Esophagus muscularis mucosa (tissue), 4 donors: ENCODE measurements at places on chromosomes 12 and 14. TPM values are rescaled to one million over a fixed set of nuclear protein-coding genes. Genes with fewer than 3 reads are reported as not detected.
A peak's percentile ranks its signal among the peaks of the same experiment; 100 is the strongest.

GRCh38 chr12:754851-755562 lies 2.6 kb downstream of the WNK1 start:
- no peak for DNase-seq

- no peak for DNase-seq
Measured at GRCh38 chr12:130972586-130972950, 18.9 kb downstream of the ADGRD1 start.

GRCh38 chr12:66199831-66200509 lies 11.0 kb downstream of the IRAK3 start:
- no peak for DNase-seq

- DNase-seq = no peak
Measured at GRCh38 chr14:75273272-75274049, 5.2 kb upstream of the FOS start.

DNA sequence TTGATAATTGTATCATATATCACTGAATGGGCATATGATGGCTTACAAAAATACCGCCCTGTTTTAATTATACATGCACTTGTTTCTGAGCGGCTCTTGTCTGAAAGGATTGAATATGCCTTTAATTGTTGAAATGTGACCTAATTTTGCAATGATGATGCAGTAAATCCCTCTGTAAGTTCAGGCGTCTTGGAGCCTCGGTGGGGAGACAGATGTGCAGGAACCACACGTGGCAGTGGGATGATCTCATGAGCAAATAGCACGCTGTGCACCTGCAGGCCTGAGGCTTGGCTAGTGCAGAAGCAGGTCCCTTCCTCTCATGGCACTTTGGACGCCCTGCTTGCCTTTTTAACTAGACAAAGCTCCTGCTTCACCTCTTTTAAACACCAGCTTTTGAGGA lies 49.3 kb upstream of the ASPG start:
- DNase-seq = no peak

DNA sequence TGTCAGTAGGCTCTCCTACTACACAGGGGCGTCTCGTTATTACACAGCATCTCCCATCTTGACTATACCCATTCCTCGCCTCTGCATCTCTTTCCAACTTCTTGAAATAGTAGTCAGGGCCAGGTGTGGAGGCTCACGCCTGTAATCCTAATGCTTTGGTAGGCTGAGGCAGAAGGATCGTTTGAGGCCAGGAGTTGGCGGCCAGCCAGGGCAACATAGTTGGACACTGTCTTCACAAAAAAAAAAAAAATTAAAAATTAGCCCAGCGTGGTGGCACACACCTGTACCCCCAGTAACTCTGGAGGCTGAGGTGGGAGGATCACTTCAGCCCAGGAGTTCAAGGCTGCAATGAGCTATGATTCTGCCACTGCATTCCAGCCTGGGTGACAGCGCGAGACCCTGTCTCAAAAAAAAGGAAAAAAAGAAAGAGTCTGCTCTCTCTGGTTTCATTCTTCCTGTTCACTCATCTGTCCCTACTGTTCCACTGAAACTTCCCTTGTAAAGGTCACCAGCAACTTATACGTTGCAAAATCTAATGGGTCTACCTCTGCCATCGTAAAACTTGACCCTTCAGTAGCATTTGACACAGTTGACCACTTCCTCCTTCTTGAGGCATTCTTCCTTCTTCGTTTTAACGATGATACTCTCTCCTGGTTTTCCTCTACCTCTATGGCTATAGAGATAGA lies 41.0 kb upstream of the PTGR2 start:
- DNase-seq = no peak

- no peak for DNase-seq
Measured at GRCh38 chr12:68159681-68160304, at the start of gene IFNG. TSS of gene IFNG (minus strand) at chr12:68159740. CDS start at chr12:68159615, 125 bp downstream.

- no peak for DNase-seq
Measured at GRCh38 chr12:19707948-19708409, 268.7 kb downstream of the AEBP2 start.

GRCh38 chr14:76868454-76869170 lies 42.4 kb downstream of the LRRC74A start:
- no peak for DNase-seq

GRCh38 chr12:16590645-16591044 lies 15.3 kb downstream of the LMO3 start:
- no peak for DNase-seq

DNA sequence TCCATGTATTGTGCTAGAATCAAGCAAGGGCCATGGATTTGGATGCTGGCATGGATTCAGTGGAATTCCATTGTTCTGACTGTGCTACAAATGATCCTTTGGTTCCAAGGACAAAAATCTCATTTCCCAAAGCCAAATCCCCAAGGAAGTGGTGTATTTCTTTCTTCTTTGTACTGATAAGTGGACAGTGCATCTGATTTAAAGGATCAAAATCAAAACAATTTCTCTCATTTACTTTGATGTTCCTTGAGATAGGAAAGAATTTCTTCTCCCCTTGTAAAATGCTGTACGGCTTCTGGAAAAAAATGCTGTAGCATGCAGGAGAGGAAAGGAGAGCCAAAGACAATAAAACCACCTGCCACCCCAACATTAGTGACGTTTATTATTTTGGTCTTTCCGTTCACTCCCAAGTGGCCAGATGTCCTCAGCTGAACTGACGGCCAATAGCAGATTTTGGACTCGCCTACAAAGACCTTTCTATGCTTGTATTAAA lies 185.7 kb downstream of the PRKD1 start:
- no peak for DNase-seq

DNA sequence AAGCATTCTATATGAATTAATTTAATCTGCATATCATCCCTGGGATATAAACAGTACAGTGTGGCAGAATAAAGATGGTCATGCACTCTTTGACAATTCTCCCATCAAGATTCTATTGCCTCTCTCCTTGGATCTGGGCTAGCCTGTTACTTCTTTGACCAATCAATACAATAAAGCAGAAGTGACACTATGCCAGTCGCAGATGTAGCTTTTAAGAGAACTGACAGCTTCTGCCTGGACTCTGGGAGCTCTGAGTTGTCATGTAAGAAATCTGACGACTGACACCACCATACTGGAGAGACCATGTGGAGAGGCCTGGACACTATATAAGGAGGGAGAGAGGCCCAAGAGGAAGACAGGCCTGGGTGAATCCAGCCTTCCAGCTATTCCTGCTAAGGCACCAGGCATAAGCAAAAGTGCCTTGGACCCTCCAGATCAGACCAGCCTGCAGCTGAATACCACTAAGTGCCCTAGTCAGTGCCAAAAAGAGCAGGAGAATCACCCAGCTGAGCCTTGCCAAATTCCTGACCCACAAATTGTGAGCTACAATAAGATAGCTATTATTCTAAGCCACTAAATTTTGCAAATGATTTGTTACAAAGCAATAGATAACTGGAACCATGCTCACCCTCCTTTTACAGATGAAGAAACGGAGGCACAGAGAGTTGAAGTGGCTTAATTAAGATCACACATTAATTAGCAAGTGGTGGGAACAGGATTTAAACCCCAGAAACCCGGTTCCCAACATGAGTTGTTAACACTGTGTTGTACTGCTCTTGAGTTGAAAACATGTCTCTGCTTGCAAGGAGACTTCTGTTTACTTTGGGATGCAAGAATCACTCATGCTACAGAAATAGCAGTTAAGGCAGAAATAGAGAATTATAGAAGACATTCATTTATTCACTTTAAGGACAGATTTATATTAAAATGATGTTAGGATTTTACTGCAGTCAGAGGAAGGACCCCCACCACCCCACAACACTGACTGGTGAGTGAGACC lies 84.6 kb downstream of the RIN3 start:
- no peak for DNase-seq

- DNase-seq = no peak
Measured at GRCh38 chr12:120536064-120536791, 2.1 kb downstream of the RNF10 start.

DNA sequence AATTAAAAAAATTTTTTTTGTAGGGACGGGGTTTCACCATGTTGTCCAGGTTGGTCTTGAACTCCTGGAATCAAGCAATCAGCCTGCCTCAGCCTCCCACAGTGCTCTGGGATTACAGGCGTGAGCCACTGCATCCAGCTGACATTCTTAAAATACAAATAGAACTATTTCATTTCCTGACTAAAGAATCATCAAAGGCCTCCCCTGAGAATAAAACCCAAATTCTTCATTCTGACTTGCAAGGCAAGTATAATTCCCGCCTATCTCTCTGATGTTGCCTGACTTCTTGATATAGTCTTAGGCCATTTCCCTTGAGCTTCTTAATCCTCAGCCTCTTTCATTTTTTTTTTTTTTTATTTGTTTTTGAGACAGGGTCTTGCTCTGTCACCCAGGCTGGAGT lies 4.4 kb upstream of the BICD1 start:
- no peak for DNase-seq

- DNase-seq = no peak
Measured at GRCh38 chr12:78756936-78757335, 107.6 kb upstream of the SYT1 start.

GRCh38 chr14:73344319-73344718 lies 107.0 kb downstream of the PAPLN start:
- DNase-seq = no peak

- no peak for DNase-seq
Measured at GRCh38 chr14:22097586-22098292, 424.1 kb upstream of the OR4E1 start.

GRCh38 chr12:93813972-93814821 lies 137.0 kb downstream of the CRADD start:
- peak; percentile 95 for DNase-seq

DNA sequence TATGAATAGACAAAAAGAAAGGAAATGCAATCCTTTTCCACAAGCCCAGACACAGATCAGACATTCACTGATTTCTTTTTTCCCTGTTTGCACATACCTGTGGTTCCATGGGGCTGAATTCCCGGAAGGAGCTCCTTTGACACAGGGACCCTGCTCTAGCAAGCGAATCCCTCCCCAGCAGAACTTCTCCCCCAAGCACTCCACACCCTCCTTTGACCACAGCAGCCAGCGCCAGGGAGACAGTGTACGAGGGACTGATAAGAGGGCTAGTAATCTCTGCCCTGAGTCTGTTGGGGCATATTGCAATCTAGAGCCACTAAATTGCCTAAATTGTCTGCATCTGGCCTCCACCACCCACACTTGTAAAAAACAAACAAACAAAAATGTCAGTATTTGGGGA lies 83.4 kb upstream of the NTF3 start:
- DNase-seq = peak; percentile 64

GRCh38 chr12:15320881-15321280 lies 1.4 kb upstream of the PTPRO start:
- DNase-seq = no peak

DNA sequence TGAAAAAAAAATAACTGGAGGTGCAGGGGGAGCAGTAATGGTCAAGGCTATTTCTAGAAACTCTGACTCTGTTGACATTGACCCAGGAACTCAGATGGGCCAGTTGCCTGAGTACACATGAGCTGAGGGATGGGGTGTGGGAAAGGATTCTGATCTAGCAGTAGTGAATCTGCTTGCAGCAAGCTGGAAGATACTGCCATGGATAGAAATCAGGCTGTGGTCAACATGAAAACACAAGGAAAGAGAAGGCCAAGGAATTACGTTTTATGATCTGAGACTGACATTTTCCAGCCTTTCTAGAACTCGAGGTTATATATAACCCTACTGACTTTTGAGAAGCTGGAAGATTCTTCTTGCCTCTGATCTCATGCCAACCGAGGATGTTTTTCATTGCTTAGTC lies 90.0 kb downstream of the ANO6 start:
- DNase-seq = no peak

DNA sequence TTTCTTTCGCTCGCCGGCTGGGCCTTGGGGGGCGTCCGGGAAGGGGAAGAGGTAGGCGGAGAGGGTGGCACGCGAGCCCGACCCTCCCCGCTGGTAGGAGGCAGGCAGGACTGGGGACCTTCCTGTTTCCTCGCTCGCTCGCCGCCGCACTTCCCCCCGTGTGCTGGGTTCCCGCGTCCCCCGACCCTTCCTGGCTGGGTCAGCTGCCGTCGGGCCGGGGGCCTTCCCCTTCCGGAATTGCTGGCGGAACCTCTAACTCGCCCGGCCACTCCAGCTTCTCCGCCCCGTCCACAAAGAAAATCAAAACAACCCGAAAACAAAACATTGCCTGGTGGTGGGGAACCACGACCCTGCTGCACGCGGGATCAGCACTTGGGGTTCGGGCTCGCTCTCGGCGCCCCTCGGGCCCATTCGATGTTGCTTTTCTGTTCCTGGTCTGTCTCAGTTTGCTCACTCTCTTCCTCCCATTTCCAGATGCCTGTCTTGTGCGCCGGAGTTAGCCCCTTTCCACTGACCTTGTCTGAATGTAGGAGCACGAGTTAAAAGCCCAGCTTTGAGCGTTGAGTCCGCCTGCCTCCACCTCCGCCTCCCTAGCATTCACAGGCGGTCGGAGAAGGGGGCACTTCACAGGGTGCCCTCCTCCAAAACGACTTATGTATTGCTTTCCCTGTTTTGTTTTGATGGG lies 581 bp downstream of the PAPOLA start:
- no peak for DNase-seq

- no peak for DNase-seq
Measured at GRCh38 chr12:119207063-119207560, 28.4 kb downstream of the HSPB8 start.

- DNase-seq = no peak
Measured at GRCh38 chr12:70661466-70662161, 24.4 kb upstream of the PTPRB start.

DNA sequence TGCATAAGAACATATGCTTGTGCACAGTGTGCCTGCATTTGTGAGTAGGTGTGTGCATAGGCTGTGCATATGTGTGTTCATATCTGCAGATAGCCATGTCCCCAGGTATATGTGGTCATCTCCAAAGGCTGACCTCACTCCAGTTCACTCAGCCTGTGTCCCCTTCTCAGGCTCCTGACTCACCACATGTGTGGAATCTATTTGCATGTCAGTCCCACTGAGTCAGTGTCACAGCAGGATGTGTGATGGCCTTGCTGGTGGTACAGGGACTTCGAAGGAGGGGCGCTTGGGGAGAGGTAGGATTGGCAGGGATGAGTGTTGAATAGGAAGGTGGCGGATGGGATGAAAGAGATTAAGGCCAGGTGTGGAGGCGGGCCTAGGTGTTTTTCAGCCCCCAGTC lies 35.5 kb downstream of the KRT80 start:
- DNase-seq = no peak

Gene SYT1
- 4.5 TPM for total RNA-seq

Gene MYH6
- total RNA-seq = 0.06 TPM

Gene SLC10A1
- total RNA-seq = not detected

Gene RNF10
- 160 TPM for total RNA-seq

Gene LRTM2
- total RNA-seq = not detected

Gene CEBPE
- not detected for total RNA-seq
